Fibroblast of the aortic adventitia (primary cell): ENCODE measurements at places on chromosomes 4 and X. TPM values are rescaled to one million over a fixed set of nuclear protein-coding genes. Genes with fewer than 3 reads are reported as not detected.
A peak's percentile ranks its signal among the peaks of the same experiment; 100 is the strongest.

DNA sequence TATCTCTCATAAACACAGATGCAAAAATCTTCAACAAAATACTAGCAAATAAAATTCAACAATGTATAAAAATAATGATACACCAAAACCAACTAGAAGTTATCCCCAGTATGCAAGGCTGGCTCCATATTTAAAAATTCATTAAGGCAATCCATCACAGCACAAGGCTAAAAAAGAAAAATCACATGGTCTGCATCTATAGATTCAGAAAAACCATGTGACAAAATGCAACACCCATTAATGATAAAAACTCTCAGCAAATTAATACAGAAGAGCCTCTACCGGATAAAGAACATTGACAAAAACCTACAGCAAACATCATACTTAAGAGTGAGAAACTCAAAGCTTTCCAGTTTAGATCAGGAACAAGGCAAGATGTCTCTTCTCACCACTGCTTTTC lies 182.6 kb downstream of the COL25A1 start:
- no peak for DNase-seq

GRCh38 chrX:6678313-6678712 lies 143.4 kb upstream of the VCX3A start:
- DNase-seq: no peak

DNA sequence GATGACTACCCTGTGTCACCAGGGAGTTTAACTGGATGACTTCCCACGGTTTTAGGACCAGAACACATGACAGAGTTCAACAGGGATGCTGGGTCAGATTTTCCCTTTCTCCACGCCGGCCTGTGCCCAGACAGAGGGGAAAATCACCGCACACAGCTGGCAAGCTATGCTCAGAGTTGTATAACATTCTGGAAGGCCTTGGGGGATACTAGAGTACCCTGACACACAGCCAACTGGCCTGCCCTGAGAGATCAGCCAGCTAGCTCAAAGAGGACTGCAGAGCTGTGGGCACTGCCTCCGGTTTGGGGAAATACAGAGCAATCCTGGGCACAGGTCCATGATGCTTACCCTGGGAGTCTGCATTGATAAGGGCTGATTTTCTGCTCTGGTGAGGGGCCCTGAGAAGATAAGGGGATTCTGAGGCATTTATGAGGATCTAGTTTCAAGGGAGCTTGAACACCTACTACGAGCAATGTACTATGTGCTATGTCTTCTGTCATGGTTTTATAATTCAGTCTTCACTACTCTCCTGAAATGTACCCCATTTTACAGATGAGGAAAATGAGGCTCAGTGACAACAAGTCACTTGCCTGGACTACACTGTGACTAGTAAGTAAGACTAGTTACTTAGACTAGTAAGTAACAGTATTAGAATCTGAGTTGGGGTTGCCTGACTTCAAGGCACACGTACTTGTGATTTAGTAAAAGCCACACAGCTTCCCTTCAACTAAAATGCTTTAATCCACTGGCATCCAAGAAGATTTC lies 14.7 kb downstream of the C4orf54 start:
- DNase-seq: peak; percentile 14

DNA sequence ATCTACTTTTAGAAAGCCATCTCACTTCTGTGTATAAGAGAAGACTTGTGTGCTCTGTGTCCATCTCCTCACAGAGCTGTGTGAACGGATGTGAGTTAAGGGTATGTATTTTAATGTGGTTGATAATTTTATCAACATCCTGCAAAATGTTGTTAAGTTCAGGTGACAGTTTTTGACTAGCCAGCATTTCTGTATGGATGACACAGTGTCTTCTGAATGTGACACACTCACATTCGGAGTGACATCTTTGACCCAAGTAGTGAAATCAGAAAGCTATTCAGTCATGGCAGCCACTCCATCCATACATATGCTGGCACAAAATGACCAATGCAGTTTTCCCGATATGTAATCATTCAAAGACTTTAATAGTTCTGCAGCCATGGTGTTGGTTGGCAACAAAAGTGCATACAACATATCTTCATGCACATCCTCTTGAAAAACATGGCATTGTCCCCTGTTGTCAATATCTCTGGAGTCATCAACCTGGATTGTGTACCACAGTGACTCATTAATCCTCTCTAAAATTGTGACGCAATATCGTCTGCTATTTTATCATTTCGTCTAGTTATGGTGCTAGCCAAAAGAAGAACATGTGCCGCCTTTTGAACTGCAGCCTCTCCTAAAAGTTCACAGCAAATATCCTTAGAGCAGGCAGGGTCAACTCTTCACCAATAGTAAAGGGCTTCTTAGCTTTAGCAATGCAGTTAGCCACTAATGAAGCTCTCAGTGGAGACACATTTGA lies 6.8 kb upstream of the FGF2 start:
- DNase-seq: no peak

Gene NDST3
- total RNA-seq: not detected in 2 replicates

Gene RAB39B
- 1.6 and 2.7 TPM in 2 replicates for total RNA-seq

GRCh38 chrX:102624105-102624504 lies 24.8 kb downstream of the ARMCX5 start:
- peak; percentile 18 for DNase-seq

DNA sequence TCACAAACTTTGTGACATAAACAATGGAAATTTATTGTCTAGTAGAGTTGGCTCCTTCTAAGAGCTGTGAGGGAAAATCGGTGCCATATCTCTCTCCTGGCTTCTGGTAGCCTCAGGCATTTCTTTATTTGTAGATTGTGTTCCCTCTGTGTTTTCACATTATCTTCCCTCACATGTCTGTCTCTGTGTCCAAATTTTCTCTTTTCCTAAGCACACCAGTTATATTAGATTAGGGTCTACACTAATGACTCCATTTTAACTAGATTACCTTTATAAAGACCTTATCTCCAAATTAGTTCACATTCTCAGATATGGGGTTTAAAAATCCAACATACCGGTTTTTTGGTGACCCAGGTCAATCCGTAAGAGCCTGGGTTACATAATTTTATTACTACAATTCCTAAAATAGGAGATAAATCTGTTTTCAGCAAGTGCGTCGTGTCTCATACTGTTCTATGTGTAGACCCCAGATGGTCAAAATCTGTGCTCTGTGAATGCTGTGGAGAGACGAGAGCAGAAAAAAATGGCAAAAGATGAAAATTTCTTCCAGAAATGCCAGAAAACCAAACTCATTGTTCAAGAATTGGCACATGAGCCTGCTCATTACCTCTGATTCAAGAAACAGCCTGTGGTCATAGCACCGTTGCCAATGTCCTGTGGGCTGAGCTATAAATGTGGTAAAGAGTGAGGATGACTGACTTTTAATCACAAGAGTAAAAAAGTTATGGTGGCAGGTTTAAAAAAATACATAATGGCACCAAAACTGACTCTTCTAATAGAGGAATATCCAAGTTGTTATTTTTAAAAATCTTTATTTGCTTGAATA lies 574.7 kb downstream of the PCDH7 start:
- DNase-seq: peak; percentile 54

Gene ADH4
- not detected in 2 replicates for total RNA-seq

Gene SPANXN3
- not detected in 2 replicates for total RNA-seq

- DNase-seq: no peak
Observed at GRCh38 chrX:5775846-5776430, 452.7 kb downstream of the NLGN4X start.

DNA sequence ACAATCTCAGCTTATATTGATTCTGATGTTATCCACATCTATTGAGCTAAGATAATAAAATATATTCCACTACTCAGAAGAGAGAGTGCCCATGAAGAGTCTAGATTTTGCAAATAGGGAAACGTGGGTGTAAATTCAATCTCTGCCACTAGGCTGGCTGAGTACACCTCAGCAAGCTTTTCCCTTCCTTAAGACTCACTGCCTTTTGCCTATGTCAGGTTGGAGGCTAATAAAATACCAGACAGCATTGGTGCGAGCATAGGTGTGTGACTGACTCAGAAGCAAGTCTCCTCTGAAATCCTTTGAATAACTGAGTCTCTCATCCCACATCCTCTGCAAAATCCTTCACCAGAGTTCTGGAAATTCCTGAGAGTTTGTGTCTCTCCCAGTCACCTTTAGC lies 405.4 kb upstream of the CPEB2 start:
- DNase-seq: no peak

Gene ADH1C
- 1.4 and 24.3 TPM in 2 replicates for total RNA-seq

GRCh38 chr4:81566161-81566591 lies 94.5 kb upstream of the RASGEF1B start:
- DNase-seq: no peak

Gene UBE2D3
- 247 and 487 TPM in 2 replicates for total RNA-seq

DNA sequence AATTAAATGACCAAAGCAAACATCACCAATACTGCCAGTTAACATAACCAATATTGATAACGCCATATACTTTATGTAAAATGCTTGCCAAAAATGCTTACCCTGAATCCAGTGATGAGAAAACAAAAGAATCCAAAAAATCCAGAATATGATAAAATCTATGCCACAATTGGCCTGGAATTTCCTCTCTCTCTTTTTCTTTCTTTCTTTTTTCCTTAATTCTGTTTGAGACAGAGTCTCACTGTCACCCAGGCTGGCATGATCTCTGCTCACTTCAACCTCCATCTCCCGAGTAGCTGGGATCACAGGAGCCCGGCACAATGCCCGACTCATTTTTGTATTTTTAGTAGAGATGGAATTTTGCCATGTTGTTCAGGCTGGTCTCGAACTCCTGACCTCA lies 9.8 kb upstream of the SLC7A11 start:
- DNase-seq: no peak

DNA sequence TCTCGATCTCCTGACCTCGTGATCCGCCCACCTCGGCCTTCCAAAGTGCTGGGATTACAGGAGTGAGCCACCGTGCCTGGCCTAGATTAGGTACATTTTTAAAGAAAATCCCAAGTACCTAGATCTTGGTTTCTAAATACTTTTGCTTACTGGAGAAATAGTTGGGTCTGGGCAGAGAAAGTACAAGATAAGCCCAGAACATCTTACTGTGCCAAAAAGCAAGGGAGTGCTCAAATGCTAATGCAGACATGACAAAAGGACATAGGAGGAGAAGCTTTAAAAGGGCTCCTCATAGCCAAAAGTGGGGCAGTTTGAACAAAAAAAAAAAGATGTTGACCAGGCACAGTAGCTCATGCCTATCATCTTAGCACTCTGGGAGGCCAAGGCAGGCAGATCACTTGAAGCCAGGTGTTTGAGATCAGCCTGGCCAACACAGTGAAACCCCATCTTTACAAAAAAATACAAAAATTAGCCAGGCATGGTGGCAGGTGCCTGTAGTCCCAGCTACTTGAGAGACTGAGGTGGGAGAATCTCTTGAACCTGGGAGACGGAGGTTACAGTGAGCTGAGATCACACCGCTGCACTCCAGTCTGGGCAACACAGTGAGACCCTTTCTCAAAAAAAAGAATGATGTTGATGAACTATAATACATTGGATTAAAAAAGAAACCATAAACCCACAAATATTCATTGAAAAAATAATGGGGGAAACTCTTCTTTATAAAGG lies 107.5 kb downstream of the APBB2 start:
- peak; percentile 22 for DNase-seq

GRCh38 chrX:120614816-120615215 lies 10.9 kb downstream of the MCTS1 start:
- DNase-seq: no peak

GRCh38 chr4:137648531-137648930 lies 116.2 kb upstream of the PCDH18 start:
- DNase-seq: no peak

DNA sequence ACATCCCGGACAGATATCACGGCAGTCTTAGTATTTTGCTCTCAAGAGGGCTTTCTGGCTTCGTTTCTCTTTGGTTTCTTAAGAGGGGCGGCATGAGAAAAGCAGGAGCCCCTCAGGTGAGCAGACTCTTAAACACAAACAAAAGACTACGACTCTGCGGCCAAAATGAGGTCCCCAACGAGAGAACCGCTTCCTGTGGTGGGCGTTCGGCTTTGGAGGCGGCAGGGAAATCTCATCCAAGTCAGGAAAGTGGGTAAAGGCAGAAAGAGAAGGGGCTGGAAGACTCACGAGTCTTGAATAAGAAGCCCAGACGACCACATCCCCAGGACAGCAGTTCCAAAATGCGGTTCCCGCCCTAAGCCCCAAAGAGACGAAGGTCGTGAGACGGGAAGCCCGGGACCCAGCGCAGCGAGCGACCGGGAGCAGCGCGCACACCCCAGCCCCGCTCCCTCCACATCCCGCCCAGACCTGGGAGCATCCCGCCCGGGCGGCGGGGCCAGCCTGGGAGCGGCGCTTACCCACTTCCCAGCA lies 409 bp downstream of the UGDH start:
- peak; percentile 32 for DNase-seq

- no peak for DNase-seq
Observed at GRCh38 chrX:126141014-126141413, 25.1 kb downstream of the DCAF12L2 start.

GRCh38 chr4:52572936-52573485 lies 86.1 kb downstream of the USP46 start:
- DNase-seq: peak; percentile 78

GRCh38 chrX:149629730-149630387 lies 1.7 kb downstream of the TMEM185A start:
- DNase-seq: no peak

Gene ESX1
- not detected in 2 replicates for total RNA-seq

Gene ATOH1
- not detected in 2 replicates for total RNA-seq

- DNase-seq: no peak
Observed at GRCh38 chr4:100938698-100939097, 408.6 kb downstream of the PPP3CA start.
